ENCODE measurements at places on chromosomes 2 and 18.

GRCh38 chr2:37819186-37819585, 105.9 kb upstream of the RMDN2 start:
- H3K27me3 ChIP-seq: no peaks in the 10 kb centered on the region
- H3K36me3 ChIP-seq: no peaks in the 10 kb centered on the region
- peaks cover 9% of the 10 kb centered on the region for H3K4me1 ChIP-seq
- DNase-seq: no peak
- no peak overlapping the region for H3K27ac ChIP-seq
- H3K4me3 ChIP-seq: no peak overlapping the region

DNA sequence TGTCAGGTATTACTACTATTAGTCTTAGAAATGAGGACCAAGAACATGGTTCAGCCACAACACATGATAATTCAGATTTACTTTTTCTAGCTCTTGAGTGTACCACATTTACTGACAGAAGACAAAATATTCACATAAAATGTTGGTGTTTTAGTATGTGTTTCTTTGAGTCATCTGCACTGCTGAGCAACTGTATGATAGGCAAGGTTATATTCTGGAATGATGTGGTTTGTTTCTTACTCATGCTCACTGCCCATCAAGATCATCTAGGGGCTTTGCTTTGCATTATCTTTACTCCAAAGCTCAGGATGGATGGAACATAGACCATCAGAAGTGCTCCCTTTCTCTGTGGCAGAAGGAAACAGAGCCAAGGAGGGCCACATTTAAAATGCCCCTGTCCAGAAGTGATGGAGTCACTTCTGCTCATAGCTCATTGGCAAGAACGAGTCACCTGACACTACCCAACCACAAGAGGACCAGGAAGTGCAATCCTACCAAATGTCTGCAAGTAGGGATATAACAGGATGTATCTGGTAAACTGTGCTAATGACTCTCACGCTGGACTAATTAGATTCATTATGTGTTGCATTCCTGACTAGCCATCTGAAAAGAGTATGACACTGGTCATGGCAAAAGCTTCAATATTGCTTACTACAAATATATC, 81.5 kb downstream of the DIS3L2 start:
- H3K4me3 ChIP-seq: no peak overlapping the region
- no peak for DNase-seq
- H3K27ac ChIP-seq: no peak overlapping the region

DNA sequence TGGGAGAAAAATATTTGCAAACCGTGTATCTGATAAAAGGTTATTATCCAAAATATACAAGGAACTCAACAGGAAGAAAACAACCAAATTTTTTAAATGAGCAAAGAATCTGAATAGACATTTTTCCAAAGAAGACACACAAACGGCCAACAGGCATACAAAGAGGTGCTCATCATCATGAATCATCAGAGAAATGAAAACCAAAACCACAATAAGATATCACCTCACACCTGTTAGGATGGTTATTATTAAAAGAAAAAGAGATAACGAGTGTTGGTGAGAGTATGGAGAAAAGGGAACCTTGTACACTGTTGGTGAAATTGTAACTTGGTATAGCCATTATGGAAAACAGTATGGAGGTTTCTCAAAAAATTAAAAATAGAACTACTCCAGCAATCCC, 463.3 kb downstream of the IRS1 start:
- H3K27ac ChIP-seq: no peak overlapping the region
- peaks cover 14% of the 10 kb centered on the region for H3K27me3 ChIP-seq
- H3K4me1 ChIP-seq: no peaks in the 10 kb centered on the region
- H3K36me3 ChIP-seq: no peaks in the 10 kb centered on the region
- DNase-seq: no peak
- no peak overlapping the region for H3K4me3 ChIP-seq

DNA sequence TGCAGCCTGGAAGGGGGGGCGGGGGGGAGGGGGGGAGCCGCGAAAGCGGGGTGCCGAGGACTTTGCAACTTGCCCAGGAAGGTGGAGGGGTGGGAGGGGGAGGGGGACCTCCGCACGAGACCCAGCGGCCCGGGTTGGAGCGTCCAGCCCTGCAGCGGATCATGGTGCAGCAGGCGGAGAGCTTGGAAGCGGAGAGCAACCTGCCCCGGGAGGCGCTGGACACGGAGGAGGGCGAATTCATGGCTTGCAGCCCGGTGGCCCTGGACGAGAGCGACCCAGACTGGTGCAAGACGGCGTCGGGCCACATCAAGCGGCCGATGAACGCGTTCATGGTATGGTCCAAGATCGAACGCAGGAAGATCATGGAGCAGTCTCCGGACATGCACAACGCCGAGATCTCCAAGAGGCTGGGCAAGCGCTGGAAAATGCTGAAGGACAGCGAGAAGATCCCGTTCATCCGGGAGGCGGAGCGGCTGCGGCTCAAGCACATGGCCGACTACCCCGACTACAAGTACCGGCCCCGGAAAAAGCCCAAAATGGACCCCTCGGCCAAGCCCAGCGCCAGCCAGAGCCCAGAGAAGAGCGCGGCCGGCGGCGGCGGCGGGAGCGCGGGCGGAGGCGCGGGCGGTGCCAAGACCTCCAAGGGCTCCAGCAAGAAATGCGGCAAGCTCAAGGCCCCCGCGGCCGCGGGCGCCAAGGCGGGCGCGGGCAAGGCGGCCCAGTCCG, 540 bp downstream of the SOX11 start:
- H3K36me3 ChIP-seq: peaks cover 8% of the 10 kb centered on the region
- no peak for DNase-seq
- peak overlapping the region; percentile 22 for H3K4me3 ChIP-seq
- peaks cover 52% of the 10 kb centered on the region for H3K27me3 ChIP-seq
- no peak overlapping the region for H3K27ac ChIP-seq

DNA sequence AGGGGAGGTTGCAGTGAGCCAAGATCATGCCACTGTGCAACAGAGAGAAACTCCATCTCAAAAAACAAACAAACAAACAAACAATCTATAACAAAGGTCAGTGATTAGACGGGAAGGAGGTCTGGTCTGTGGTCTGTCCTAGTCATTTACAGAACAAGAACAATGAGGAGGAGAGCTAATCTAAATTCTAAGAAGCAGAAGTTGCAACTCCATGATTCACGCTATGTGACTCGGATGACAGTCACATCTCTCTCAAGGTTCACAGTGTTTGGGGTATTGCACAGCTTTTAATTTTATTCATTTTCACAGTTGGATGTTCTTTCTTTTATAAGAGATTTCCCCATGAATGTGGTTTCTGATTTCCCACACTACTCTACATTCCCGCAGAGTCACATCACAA, 218.7 kb upstream of the PIEZO2 start:
- H3K36me3 ChIP-seq: no peaks in the 10 kb centered on the region
- no peak overlapping the region for H3K4me3 ChIP-seq
- H3K4me1 ChIP-seq: no peaks in the 10 kb centered on the region
- DNase-seq: no peak
- H3K27ac ChIP-seq: no peak overlapping the region

DNA sequence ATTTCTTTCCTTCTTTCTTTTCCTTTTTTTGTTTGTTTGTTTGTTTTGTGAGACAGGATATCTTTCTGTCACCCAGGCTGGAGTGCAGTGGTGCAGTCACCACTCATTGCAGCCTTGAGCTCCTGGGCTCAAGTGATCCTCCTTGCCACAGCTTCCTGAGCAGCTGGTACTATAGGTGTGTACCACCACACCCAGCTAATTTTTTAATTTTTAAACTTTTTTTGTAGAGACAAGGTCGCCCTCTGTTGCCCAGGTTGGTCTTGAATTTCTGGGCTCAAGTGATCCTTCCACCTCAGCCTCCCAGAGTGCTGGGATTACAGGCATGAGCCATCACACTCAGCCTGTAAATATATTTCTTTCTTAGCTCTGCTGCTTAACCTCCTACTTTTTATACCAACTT, 83.4 kb upstream of the CYP20A1 start:
- H3K4me1 ChIP-seq: peaks cover 9% of the 10 kb centered on the region
- H3K27me3 ChIP-seq: no peaks in the 10 kb centered on the region
- no peak overlapping the region for H3K27ac ChIP-seq
- DNase-seq: peak; percentile 35
- H3K4me3 ChIP-seq: no peak overlapping the region
- peaks cover 2% of the 10 kb centered on the region for H3K36me3 ChIP-seq

GRCh38 chr18:46042571-46043123, 29.4 kb downstream of the PSTPIP2 start:
- no peaks in the 10 kb centered on the region for H3K27me3 ChIP-seq
- peaks cover 40% of the 10 kb centered on the region for H3K4me1 ChIP-seq
- peak overlapping the region; percentile 65 for H3K27ac ChIP-seq
- H3K4me3 ChIP-seq: peak overlapping the region; percentile 14

GRCh38 chr2:113370030-113370429, 67.5 kb upstream of the ZNG1B start:
- no peaks in the 10 kb centered on the region for H3K36me3 ChIP-seq
- H3K27ac ChIP-seq: no peak overlapping the region
- H3K4me1 ChIP-seq: peaks cover 17% of the 10 kb centered on the region
- H3K27me3 ChIP-seq: peaks cover 10% of the 10 kb centered on the region
- H3K4me3 ChIP-seq: no peak overlapping the region

DNA sequence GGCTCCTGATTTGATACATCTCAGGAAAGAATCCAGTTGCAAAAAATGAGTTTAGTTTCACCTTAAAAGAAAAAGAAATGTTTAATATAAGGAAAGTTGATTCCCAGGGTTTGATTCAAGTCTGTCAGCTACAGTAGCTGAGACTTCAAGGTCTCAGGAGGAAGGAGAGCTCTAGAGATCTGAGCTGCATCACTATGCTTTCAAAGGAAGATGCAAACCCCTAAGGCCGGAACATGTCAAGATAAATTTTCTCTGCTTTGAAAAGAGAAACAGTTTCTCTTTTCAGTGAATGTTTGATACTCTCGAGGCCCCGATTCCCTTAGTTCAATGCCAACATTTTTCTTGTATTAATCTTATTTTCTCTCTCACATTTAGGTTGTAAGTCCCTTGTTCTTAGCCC, 128.6 kb downstream of the RGPD3 start:
- H3K27me3 ChIP-seq: peaks cover 2% of the 10 kb centered on the region
- H3K4me1 ChIP-seq: peaks cover 3% of the 10 kb centered on the region
- H3K36me3 ChIP-seq: no peaks in the 10 kb centered on the region

Data from activated CD4-positive, alpha-beta T cell treated with anti-CD3 and anti-CD28 coated beads, Interleukin-2, amount 10 ng/mL, durations not matched to agents 7 days and 5 days (primary cell).